Naive thymus-derived CD4-positive, alpha-beta T cell (primary cell): ENCODE measurements at places on chromosomes 16 and 17. TPM values are rescaled to one million over a fixed set of nuclear protein-coding genes. Genes with fewer than 3 reads are reported as not detected.

- no peaks in the 10 kb centered on the region for H3K36me3 ChIP-seq
- no peak overlapping the region for H3K27ac ChIP-seq
- H3K4me3 ChIP-seq = no peak overlapping the region
- no peaks in the 10 kb centered on the region for H3K27me3 ChIP-seq
- no peaks in the 10 kb centered on the region for H3K4me1 ChIP-seq
These were observed 262.6 kb upstream of the MYOCD start for GRCh38 chr17:12402963-12403622.

GRCh38 chr17:71636644-71637043, 484.2 kb upstream of the SOX9 start:
- H3K27ac ChIP-seq = no peak overlapping the region
- DNase-seq = no peak
- no peaks in the 10 kb centered on the region for H3K36me3 ChIP-seq
- H3K27me3 ChIP-seq = no peaks in the 10 kb centered on the region

DNA sequence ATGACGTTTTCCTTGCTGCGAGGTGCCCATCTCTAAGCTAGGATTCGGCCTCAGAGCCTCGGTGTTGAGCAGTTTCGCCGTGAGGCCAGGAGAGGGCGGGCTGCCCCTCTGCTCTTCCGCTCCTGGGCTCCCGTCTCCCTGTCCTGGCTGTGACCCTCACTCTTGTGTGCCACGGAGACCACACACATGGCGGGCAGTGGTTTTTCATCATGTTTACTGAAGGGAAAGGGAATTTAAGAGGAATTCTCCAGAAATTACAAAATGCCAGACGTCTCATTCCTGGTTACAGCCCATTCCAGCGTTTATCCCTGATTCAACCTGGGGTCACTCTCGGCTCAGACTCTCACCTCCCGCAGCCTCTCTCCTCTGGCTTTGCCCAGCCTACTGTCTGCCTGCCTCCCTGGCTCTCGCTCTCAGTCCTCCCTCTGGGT, 96.8 kb upstream of the ELAC2 start:
- no peak for DNase-seq
- no peak overlapping the region for H3K27ac ChIP-seq
- H3K4me3 ChIP-seq = no peak overlapping the region
- no peaks in the 10 kb centered on the region for H3K4me1 ChIP-seq
- no peaks in the 10 kb centered on the region for H3K27me3 ChIP-seq

DNA sequence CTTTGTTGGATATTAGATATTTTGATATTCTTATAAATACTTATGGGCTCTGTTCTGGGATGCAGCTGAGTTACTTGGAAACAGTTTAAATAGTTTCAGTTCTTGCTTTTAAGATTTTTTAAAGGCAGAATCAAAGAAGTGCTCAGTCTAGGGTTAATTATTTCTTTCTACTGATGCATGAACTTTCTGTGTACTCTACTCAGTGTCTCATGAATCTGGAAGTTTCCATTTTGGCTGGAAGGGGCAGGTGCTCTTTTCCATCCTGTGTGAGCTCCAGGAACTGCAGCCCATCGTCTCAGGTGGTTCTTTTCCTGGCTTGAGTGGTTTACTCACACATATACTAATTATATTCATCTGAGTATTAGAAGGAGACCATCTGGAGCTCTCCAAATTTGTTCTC, 61.1 kb upstream of the CPHXL start:
- H3K27ac ChIP-seq = no peak overlapping the region
- no peak overlapping the region for H3K4me3 ChIP-seq
- no peaks in the 10 kb centered on the region for H3K36me3 ChIP-seq
- H3K27me3 ChIP-seq = no peaks in the 10 kb centered on the region

GRCh38 chr16:61419791-61420190, 616.4 kb downstream of the CDH8 start:
- H3K27ac ChIP-seq = no peak overlapping the region
- H3K4me1 ChIP-seq = no peaks in the 10 kb centered on the region
- no peak for DNase-seq
- no peaks in the 10 kb centered on the region for H3K36me3 ChIP-seq
- H3K4me3 ChIP-seq = no peak overlapping the region

GRCh38 chr16:31083081-31083480, 5.7 kb downstream of the PRSS53 start:
- H3K27ac ChIP-seq = no peak overlapping the region
- no peaks in the 10 kb centered on the region for H3K27me3 ChIP-seq
- no peak overlapping the region for H3K4me3 ChIP-seq
- H3K4me1 ChIP-seq = no peaks in the 10 kb centered on the region

Gene MT1M
- polyA plus RNA-seq = not detected

Gene KANSL1
- 17.4 TPM for polyA plus RNA-seq

Gene FNDC8
- polyA plus RNA-seq = not detected

Gene SEZ6L2
- polyA plus RNA-seq = not detected

Gene MPDU1
- 39.1 TPM for polyA plus RNA-seq

Gene CBX2
- polyA plus RNA-seq = 0.41 TPM
